Bronchial smooth muscle cell (primary cell): ENCODE measurements at places on chromosomes 5 and 9. TPM values are rescaled to one million over a fixed set of nuclear protein-coding genes. Genes with fewer than 3 reads are reported as not detected.

The REEP2 gene
- total RNA-seq = 9.8 and 16.4 TPM in 2 replicates

The SPINK4 gene
- total RNA-seq = 0.95 TPM in 1 of 2 replicates, not detected in the other

The OTP gene
- total RNA-seq = not detected in 2 replicates

The SCGB3A2 gene
- not detected in 2 replicates for total RNA-seq

The SPATA31D4 gene
- total RNA-seq = not detected in 2 replicates

The PTGR1 gene
- 63.9 and 93.3 TPM in 2 replicates for total RNA-seq

The C1QTNF3 gene
- 1.1 and 1.3 TPM in 2 replicates for total RNA-seq

The FCN2 gene
- not detected in 2 replicates for total RNA-seq
